Activated T-cell treated with anti-CD3 and anti-CD28 coated beads, Interleukin-2, amount 50 U/mL, for 4 hours (primary cell): ENCODE measurements at places on chromosomes 1 and 21. TPM values are rescaled to one million over a fixed set of nuclear protein-coding genes. Genes with fewer than 3 reads are reported as not detected.

CELA3B gene
- total RNA-seq: 2.2 TPM

CAPZA1 gene
- total RNA-seq: 247 TPM

SPAG17 gene
- total RNA-seq: not detected

RHD gene
- total RNA-seq: not detected

LRRC71 gene
- not detected for total RNA-seq

CD5L gene
- not detected for total RNA-seq
